NCI-H524 treated with DMSO at 0.1 percent for 48 hours (cell line): ENCODE measurements at places on chromosomes 6 and 20.

GRCh38 chr20:49460916-49461315, 21.6 kb downstream of the KCNB1 start:
- no peak for DNase-seq

- DNase-seq: no peak
These were observed 15.2 kb downstream of the RNF8 start for GRCh38 chr6:37368961-37369320.

GRCh38 chr6:156423829-156424228, 353.3 kb upstream of the ARID1B start:
- no peak for DNase-seq

GRCh38 chr20:20780127-20780824, 67.8 kb upstream of the RALGAPA2 start:
- DNase-seq: no peak

DNA sequence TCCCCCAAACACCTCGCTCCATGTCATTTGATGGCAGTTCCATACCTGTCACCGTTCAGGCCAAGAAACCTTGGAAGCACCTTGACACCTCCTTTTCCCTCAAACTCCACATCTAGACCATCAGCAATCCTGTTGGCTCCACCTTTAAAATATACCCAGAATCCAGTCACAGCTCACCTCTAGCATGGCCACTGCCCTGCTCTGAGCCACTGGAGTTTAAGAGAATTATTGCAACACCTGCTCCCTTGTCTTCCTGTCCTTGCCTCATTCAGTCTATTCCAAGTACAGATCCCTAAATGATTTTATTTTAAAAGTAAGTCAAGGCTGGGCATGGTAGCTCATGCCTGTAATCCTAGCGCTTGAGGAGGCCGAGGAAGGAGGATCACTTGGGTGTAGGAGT, 11.6 kb upstream of the TRIB3 start:
- DNase-seq: no peak

DNA sequence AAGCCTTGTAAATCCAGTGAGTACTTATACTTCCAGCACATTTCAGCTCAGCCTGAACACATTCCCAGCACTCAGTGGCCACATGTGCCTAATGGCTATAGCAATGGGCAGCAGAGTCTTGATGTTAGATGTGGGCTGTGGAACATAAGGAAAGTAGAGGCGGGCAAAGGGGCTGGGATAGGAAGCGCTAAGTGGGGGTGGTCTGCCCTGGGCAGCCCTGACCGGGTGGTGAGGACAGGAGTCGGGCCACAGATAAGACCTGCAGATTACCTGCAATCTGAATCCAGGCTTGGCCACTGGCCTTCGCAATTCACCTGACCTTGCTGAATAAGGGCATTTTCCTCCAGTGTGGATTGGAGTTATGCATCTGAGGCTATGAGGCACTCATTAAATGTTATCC, 11.1 kb upstream of the HMGA1 start:
- DNase-seq: no peak

DNA sequence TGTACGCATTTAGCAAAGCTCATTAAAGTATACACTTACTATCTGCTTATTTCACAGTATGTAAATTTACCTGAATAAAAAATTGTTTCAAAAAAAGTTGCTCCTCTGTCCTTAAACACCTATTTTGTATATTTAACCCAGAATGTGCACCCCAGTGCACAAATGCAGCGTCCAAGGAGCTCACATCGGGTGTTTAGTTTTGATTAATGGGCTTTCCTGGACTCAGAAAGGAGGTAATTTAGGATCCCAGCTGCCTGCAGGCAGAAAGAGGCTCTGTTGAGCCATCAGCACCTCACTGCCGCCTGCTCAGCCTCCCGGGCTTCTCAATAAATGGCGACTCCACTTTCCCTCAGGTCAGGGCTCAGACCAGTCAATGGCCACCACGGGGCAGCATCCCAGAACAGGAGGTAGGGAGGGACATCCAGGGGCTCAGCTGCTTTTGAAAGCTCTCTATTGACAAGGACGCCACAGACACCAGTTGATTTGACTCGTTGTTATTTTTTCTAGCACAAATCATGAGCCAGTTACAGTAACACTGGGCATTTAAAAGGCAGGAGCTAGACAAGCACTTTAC, 70.2 kb upstream of the TBC1D7 start:
- no peak for DNase-seq

DNA sequence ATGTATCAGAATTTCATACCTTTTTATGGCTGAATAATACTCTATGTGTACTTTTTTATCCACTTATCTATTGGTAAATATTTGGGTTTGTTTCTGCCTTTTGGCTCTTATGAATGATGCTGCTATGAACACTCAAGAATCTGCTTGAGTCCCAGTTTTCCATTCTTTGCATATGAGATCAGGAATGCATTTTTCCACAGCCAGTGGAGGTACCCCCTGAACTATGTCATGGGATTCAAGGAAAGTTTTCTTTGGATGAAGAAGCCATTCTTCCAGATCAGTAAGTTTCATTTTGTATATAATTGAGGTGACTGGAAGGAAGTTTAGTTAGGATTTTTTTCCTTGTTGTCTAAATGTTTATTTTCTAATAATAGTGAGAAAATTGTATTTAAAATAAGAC, 40.9 kb downstream of the NKX2-4 start:
- no peak for DNase-seq

GRCh38 chr6:87349896-87350295, 5.3 kb downstream of the C6orf163 start:
- no peak for DNase-seq

DNA sequence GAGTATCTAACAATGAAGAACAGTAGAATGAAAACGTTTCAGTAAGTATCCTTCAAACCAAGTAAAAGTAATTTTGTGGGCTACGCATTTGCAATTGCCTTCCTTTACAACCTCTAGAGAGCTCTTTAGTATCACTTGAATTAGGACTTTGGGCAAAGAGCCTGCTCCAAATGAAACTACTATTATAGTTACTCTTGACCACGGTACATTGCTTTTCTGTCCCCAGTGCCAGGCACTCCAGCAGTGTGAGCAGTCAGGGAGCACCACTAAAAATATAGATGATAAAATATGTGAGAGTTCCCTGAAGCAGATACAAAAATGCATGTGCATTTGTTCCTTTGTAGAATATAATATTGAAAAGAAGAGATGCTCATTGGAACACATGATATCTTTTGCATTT, 450.1 kb upstream of the MANEA start:
- no peak for DNase-seq

DNA sequence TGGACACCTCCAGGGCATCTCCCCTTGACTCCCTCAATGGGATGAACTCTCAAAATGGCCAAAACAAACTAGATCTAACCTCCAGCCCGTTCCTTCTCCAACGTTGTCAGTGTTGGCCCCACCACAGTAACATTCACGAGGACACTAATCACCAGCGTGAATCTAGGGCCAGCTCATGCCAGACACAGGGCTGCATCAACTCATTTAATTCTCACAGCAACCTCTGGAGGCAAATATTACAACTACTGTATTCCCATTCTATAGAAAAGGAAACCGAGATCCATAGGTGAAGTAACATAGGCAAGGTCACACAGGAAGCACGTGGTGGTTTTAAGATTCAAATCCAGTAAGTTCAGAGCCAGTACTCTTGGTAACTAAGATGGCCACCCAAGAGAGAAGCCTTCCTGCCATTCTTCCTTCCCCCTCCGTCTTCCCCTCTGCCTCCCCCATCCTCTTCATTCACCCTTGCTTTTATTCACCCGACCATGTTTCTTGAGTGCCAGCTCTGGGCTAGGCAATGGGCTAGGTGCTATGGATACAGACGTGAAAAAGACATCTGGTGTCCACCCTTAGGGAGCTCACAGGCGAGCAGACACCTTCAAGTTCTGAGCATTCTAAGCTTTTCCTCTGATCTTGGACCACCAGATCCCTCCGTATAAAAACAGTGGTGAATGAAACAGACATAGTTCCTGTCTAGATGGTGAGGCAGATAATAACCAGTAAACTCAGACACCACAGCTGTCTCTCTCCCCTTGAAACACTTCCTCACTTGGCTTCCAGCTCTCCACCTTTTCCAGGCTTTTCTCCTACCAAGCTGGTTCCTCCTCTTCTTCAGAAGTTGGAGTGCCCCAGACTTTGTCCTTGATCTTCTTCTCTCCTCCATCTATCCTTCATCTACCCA, 9.6 kb downstream of the CCM2L start:
- no peak for DNase-seq

- no peak for DNase-seq
These were observed 28.1 kb downstream of the ROS1 start for GRCh38 chr6:117397536-117398227.

DNA sequence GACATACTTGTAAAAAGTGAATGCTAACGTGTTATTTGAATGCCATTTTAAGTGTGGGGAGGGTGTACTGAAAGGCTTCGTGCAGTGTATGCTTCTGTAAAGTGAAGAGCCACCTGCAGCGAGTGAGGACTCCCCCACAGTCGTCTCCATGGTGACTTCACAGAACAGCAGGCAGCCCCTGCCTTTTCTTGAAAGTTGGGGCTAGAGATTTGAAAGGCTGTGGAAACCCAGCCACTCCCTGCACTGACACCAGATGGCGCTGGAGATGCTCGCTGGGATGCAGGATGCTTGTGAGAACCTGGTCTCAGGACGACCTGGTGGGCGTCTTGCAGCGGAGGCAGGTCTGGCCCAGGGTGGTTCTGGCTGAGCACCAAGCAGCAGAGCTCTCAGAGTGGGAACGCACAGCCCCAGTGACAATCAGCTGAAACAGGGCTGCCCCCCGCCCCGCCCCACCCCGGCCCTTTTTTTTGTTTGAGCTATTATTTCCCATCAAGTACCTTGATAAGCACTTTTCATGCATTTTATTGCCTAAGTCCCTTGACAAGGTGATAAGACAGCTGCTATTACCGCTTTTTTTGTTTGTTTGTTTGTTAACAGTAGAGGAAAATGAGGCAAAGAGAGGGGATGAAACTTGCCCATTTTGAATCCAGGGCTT, 150.3 kb downstream of the SYCP2 start:
- peak; percentile 70 for DNase-seq

DNA sequence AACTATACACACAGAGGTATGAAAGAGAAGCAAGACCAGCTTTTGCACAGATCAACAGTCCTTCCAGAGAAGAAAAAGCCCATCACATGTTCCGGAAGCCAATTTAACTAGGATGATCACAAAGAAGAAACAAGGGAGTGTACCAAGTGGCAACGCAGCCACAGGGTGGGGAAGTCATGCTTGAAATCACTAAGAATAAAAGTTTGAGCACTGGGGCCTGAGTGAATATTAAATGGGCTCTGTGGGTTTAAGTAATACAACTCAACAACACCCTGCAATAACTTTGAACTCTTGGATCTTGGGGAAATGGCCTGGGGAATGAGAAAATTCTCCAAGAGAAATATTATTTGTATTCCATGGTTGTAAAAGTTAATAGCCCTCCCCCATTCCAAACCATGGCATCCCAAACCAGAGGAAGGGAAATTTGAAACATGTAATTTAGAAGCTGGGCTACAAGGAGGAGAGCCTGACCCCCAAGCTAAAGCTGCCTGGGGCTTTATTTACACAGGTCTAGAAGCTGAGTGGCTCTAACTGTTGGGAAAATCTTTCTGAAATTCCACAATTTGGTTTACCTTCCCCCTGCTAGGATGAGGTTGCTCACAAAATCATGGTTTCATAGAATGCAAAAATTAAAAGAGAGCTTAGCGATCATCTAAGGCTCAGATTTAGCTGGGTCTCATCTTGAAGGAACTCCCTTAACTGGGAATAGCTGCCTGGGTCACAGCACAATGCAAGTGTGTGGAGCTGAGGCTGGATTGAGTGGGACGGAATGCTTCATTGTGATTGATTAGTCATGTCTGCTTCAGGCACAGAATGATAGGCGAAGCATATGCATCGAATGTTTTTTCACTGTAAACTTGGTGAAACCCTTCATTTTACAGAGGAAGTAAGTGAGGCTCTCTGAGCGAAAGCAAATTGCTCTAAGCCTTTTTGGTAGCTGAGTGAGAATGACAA, 143.6 kb downstream of the BMP7 start:
- DNase-seq: no peak

- DNase-seq: no peak
These were observed 35.6 kb upstream of the SLCO4A1 start for GRCh38 chr20:62606551-62607201.
